Smooth muscle cell of the brain vasculature (primary cell): ENCODE measurements at places on chromosomes 1 and 21.

GRCh38 chr1:45033356-45033755 is 21.3 kb downstream of the UROD start:
- no peak for DNase-seq

DNA sequence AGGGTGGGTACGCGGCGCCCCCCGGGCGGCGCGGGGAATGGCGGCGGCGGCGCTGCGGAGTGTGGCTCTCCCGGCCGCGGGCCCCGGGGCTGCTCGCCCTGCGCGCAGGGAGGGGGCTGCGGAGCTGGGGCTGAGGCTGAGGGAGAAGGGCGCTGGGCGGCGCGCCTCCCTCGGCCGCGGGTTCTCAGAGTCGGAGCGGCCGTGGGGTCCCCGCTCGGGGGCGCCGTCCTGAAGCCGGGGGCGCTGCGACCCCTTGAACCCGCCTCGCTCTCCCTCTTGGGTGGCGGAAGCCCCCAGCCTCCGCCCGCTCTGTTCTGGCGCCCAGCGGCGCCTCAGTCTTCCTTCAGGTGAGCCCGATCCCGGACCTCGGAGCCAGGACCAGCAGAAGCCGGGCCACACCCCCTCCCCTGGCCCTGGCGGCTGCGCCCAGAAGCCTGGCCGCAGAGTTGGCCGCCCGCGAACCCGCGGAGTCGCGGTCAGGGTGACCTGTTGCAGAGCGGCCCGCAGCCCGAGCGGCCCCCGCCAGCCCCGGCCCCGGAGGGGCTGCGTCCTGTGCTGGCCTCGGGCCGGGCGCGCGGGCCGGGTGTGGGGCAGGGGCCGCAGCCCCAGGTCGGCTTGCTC is 532 bp downstream of the RALGPS2 start:
- DNase-seq: no peak

DNA sequence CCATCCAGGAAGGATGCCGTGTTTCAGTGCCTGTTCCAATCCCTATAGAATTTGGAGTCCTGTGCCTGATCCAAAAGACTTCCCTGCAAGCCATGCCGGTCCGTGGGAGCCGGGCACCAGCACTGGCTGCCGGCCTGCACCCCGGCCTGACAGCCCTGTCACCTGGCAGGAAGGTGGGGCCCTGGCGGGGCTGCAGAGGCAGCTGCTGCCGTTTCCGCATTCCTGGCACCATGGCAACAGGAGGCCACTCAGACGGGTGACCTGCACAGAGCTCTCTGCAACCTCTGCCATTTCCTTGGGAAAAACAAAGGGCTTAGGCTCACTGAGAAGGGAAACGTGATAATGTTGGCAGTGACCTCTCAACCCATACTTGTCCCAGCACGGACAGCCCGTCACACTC is 63.2 kb upstream of the TMEM51 start:
- no peak for DNase-seq

- DNase-seq: no peak
These were observed 9.4 kb upstream of the CAPN9 start for GRCh38 chr1:230737622-230738262.

DNA sequence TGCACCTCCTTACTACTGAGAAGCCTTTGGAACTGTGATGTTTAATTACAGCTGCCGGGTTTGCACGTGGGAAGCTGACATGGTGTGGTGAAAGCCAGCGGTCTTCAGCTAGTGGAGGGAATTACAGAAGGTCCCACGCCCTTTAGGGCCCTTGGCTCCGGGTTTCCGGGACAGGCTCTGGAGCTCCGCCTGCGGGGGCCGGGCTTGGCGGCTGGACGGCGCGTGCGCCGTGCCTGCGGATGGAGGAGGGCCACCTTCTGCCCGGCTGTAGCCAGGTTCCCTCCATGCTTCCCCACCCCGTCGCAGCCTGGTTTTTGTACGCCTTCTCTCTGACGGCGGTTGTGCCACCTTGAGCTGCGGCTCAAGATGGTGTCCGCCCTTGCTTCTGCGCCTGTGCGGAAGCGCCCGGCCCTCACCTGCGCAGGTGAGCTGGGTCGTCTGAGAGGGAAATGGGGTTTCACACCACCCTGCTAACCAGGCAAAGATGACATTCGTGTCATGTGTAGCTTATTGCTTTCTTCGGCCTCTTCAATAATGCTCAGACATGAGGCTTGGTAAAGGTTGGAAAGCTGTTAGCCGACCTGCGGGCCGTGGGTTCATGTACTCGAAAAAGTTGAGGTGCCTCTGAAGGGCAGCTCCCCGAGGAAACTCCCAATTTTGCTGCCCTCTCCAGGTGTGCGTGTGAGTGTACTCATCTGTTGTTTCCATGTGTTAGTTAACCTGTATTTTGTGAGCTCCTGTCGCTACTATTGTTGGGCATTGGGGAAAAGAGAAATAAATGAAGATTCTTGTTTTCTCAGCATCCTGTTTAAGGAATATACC is 36.6 kb upstream of the OPRD1 start:
- DNase-seq: no peak

GRCh38 chr1:212477680-212478466 is 45.2 kb downstream of the NENF start:
- no peak for DNase-seq
